ENCODE measurements at places on chromosomes 12 and 14. TPM values are rescaled to one million over a fixed set of nuclear protein-coding genes. Genes with fewer than 3 reads are reported as not detected.

DNA sequence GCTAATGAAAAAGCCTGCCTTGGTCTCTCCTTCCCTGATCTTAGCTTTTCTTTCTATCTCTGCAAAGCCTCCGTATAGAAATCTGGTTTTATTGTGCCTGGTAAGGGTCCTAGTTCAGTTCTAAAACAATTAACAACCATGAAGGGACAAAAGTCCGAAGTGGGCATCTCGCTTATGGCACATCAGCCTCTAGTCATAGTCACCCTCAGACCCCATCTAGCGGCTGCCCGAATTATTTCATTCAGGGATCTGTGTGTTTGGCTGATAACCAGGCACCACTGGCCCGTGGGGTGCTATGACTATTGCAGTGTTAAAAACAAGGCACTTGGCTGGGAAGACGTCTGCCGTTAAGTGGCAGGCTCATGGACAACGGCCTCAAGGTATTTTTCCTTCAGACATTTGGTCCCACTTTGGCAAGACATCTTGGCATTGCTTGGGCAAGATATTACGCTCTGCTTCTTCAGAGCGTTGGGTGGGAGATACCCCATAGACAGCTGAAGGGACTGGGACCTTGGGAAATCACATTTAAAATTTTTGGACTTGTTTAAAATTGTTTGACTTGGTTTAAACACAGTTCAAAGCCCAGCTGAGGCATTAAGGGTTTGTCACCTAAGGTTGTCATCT is 87.1 kb downstream of the SINHCAF start:
- no peaks in the 10 kb centered on the region for H3K36me3 ChIP-seq
- DNase-seq: peak; percentile 69
- peaks cover 14% of the 10 kb centered on the region for H3K27me3 ChIP-seq
- H3K27ac ChIP-seq: no peak overlapping the region
- H3K4me3 ChIP-seq: no peak overlapping the region

The RIPK3 gene
- 35.8 TPM for total RNA-seq

DNA sequence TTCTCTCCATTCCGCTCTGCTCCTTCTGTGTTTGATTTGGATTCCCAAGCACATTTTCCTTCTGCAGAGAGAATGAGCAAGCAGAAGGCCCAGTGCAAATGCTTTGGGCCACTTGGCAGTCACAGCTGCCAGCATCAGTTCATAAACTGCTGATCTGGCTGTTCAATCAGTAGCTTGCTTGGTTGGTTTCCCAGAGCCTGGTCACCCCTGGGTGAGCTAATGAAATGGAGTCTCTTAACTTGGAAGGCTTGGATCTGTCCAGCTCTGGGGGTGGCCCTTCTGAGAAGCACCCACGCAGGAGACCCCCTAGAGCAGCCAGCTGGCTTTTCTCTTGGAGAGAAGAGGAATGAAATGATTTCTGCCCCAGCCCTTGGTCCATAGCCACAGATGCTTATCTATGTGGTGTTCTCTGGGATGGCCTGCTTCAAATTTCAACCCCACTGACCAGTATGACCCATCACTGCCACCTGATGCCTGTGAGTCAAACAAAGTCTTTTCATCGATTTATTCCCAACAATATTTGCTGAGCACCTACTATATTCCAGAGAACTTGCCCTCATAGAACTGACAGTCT is 30.3 kb downstream of the FAIM2 start:
- no peaks in the 10 kb centered on the region for H3K4me1 ChIP-seq
- no peak for DNase-seq
- H3K36me3 ChIP-seq: no peaks in the 10 kb centered on the region
- H3K4me3 ChIP-seq: no peak overlapping the region
- no peaks in the 10 kb centered on the region for H3K27me3 ChIP-seq

GRCh38 chr14:60381909-60382308 is 104.0 kb downstream of the C14orf39 start:
- H3K4me1 ChIP-seq: no peaks in the 10 kb centered on the region
- no peak overlapping the region for H3K4me3 ChIP-seq
- H3K27me3 ChIP-seq: peaks cover 21% of the 10 kb centered on the region

The ETFBKMT gene
- 0.94 TPM for total RNA-seq
